ENCODE measurements at places on chromosomes 6 and 20.

DNA sequence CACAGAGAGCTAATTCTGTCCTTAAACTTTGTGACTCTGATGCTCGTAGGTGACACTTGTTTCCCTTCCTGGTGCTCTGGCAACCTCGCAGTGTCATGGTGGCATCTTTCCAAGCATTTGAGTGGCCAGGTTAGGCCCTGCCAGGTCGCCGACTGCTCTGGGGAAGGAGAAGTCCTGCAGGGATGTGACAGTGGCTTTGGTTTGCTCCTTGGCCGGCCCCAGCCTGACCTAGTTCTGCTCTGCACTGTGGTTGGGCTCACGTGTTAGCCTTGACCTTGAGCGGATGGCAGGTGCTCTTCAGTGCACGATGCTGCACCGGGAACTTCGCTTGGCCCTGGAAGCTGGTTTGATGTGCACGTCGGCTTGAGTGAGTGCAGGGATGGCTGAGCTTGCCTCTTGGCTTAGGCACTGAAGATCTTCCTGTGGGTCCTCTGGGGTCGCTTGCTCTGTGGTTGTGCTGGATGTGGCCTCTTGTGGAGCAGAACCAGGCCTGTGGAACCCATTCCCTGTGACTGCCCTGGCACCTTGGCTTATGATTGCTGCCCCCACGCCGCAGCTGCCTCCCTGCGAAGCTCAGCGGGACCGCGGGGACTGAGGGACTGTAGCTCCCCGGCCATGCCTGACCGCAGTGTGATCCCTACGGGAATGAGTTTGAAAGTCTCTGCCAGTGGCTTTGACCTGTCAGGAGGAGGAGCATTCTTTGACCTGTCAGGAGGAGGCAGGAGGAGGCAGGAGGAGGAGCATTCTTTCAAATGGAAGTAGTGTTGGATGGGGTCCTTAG is 8.7 kb downstream of the OSBPL2 start:
- DNase-seq, result no peak

DNA sequence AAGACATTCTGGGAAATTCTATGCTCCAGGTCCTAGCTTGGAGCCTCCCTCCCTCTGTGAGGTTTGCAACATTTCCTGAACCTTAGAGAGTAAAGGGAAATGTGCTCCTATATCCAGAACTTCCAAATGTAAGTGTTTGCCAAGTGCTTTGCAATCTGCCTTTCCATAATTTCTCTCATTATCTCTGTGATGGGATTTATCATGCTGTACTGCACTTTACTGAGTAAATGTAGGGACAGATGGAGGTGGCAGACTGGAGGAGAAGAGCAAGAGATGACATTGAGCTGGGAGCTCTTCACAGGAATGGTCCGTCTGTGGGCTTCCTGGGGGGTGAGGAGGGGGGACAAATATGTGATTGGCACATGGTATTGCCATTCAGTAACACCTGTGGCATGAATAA is 184.3 kb downstream of the SOX4 start:
- DNase-seq, result no peak

GRCh38 chr6:90719321-90720195 is 132.7 kb upstream of the MAP3K7 start:
- no peak for DNase-seq

GRCh38 chr6:161308075-161308655 is 34.3 kb upstream of the AGPAT4 start:
- DNase-seq, result no peak

DNA sequence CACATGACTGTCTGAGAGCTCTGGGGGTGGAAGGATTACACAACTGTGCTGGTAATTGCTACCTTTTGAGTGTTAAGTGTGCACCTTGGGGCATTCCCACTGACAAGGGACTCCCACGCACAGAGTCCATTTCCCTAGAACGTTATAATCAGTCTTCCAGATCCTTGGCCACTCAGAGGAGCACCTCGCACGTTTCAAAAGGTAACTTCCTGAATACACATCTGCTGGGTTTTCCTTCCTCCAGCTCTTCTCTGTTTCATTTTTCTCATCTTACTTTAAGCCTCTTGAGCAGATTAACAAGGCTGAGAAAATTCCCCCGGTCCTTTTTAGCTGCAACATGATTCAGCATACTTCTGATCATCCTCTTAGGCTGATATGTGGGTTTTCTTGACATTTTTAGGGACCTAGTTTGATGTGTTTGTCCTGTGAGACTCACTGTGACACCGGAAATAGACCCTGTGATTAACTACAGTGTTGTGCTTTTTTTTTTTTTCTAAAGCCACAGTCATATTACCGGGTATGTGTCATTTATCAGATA is 98.4 kb upstream of the DUSP22 start:
- DNase-seq, result peak; percentile 55

GRCh38 chr20:44552950-44553908 is 29.1 kb upstream of the PKIG start:
- DNase-seq, result no peak

GRCh38 chr20:48329031-48329615 is 498.7 kb downstream of the PREX1 start:
- DNase-seq, result no peak

DNA sequence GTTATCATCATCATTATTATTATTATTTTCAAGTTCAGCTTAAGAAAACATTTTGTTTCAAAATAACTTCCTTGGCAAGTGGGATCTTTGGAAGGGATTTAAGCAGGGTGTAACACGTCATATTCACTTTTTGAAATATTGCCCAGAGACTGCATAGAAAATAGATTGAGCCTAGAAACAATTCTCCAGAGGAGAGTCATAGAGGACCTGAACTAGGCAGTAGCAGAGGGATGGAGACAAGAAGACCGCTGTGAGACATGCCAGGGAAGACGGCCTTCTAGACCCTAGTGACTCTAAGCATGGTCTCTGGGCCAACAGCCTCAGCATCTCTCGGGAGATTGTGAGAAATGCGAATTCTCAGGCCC is 55.5 kb downstream of the EDN1 start:
- no peak for DNase-seq

GRCh38 chr6:150075034-150075421 is 6.1 kb upstream of the ULBP3 start:
- DNase-seq, result no peak

- no peak for DNase-seq
Observed at GRCh38 chr6:47446669-47447330, 30.8 kb upstream of the CD2AP start.

- DNase-seq, result no peak
Observed at GRCh38 chr6:33909737-33910136, 105.9 kb upstream of the MLN start.

- peak; percentile 42 for DNase-seq
Observed at GRCh38 chr6:147769496-147770087, 261.1 kb downstream of the SAMD5 start.

DNA sequence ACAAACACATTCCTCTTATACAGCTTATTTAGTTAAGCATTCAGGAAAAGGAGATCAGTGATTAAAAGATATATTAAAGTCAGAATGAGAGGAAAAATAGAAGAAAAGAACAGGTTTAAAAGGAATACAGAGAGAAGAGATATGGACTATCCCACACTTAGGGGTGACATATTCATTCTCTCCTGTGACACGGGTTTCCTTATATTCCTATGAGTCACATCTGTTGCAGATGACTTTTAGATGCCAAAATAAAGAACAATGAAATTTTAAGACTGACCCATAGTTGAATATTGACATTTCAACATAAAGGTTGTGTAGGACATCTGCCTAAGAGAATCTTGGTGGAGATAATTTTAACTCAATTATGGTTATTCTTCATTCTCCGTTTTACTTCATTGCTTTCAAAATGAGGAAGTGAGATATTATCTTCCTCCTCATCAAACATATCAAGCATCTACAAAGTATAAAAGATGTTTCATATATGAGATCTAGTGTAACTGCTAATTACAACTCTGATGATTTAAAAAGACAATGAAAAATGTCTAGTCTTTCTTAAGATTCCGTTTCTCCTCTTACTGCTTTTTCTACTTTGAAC is 1336.7 kb upstream of the CITED2 start:
- DNase-seq, result no peak

- no peak for DNase-seq
Observed at GRCh38 chr20:9021699-9022098, 47.2 kb upstream of the PLCB4 start.

- DNase-seq, result no peak
Observed at GRCh38 chr20:54469293-54469692, 6.1 kb upstream of the DOK5 start.

DNA sequence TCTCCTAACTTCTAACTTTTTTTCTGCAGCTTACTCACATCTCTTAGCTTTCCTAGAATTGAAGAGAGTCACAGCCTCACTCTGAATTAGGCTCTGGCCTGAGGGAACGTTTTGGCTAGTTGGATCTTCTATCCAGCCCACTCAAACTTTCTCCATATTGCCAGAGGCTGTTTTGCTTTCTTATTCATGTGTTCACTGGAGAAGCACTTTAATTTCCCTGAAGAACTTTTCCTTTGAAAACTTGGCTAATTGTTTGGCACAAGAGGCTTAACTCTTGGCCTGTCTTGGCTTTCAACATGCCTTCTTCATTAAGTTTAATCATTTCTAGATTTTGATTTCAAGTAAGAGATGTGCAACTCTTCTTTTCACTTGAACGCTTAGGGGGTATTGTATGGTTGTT is 138.2 kb upstream of the PLCB4 start:
- no peak for DNase-seq

DNA sequence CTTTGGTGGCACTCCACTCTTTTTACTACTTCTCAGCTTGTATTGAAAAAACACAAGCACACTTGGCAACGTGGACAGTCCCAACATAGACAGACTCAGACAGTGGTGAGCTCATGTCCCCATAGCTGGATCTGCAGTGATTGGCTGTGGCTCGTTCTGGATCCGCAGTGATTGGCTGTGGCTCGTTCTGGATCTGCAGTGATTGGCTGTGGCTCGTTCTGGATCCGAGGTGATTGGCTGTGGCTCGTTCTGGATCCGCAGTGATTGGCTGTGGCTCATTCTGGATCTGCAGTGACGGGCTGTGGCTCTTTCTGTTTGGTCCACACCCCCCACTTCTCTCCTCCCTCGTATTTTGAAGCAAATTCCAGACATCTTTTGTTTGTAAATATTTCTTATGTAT is 28.0 kb downstream of the OSBPL2 start:
- no peak for DNase-seq

GRCh38 chr20:4689220-4689619 is 32.5 kb upstream of the PRND start:
- DNase-seq, result peak; percentile 25

DNA sequence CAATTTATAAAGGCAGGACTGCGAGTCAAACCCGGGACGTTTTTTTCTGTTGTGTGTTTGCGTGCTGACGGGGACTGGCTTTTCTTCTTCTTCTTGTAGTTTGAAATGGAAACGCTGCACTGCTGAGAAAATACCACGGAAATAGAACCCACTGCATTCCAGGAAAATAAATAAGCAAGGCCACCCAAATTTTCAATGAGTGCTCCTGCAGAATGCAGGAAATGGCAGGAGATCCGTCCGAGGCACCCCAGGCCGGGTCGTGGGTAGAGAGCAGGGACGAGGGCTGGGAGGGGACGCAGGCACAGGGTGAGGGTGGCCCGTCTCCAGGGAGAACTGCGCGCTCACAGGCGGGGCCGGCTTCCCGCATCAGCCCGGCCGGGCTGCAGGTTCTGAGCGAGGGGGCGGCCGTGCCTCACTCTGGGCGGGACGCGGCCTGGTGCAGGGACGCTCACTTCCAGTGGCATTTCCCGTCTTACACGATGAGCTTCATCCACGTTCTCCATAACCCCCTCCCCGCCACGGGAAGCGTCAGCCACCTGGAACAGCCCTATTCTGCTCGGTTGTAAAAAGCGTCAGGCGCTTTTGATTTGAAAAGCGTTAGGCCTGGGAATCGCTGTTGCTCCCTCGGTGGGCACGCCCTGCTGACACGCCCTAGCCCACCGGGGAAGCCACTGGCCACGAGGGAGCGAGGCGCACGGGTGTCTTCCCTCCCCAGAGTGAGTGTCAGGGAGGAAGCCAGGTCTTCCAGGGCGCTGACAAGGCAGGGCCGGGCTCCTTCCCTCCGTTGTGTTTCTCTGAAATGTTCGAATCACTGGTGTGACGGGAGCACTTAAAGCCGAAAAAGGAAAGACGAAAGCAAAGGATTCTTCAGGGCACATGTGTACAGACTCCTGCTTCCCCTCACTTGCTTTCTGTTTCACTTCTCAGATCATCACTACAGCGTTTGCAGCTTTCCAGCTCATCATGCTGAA is 17.9 kb upstream of the EXOC2 start:
- no peak for DNase-seq

DNA sequence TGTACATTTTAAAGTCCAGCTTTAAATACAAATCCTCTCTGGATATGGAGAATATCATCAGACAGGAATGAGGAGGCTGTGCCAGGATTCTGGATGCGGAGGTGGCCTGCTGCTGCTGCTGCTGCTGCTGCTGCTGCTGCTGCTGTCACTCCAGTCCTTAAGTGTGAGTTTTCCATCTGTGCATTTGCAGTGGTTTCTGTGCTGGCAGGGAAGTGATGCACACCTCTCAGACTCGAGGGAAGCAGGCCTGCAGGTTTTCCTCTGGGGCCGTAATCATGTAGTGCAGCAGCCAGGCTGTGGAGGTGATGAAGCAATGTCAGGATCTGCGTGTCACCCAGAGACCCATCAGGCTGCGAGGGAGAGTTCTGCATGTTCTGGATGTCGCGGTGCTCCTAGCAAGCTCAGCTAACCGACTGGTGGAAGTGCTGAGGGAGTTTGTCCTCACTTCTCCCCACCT is 32.0 kb downstream of the CFAP61 start:
- no peak for DNase-seq

GRCh38 chr6:48087448-48087847 is 23.5 kb downstream of the PTCHD4 start:
- DNase-seq, result no peak

GRCh38 chr6:14543971-14544585 is 426.5 kb downstream of the CD83 start:
- peak; percentile 93 for DNase-seq

DNA sequence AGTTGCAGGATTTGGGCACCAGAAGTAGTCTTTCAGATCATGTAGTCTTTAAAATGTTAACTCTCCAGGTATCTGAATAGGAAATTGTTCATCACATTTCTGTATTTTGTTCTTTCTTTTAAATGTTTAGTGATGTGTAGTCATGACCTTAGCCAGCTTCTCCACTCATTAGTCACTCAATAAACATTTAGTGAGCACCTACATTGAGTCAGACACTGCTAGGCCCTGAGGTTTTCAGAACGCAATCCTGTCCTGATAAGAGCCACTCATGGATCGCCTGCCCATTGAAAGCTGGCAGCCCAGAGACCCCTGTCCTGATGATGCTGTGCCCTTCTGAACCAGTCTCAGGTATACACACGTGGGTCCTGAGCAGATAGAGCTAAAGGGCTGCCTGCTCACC is 163.4 kb upstream of the HEY2 start:
- no peak for DNase-seq

DNA sequence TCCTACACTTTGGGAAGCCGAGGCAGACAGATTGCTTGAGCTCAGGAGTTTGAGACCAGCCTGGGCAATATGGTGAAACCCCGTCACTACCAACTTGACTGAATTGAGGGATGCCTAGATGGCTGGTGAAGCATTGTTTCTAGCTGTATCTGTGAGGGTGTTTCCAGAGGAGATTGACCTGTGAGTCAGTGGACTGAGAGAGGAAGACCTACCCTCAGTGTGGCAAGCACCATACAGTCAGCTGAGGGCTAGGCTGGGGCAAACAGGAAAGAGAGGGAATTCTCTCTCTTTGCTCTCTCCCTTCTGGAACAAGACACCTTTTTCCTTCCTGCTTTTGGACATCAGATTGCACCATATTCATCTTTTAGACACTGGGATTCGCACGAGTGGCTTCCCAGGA is 3.7 kb upstream of the ZUP1 start:
- no peak for DNase-seq

- no peak for DNase-seq
Observed at GRCh38 chr6:36720251-36721141, 22.9 kb downstream of the RAB44 start.
